Mammary microvascular endothelial cell (primary cell): ENCODE measurements at places on chromosomes 2 and 18. TPM values are rescaled to one million over a fixed set of nuclear protein-coding genes. Genes with fewer than 3 reads are reported as not detected.

Gene ASPRV1
- total RNA-seq, result 0.10 and 0.20 TPM in 2 replicates

Gene PROC
- total RNA-seq, result not detected in 2 replicates

Gene UPP2
- not detected in 2 replicates for total RNA-seq

Gene DSG4
- not detected in 2 replicates for total RNA-seq

Gene OR6B2
- total RNA-seq, result not detected in 2 replicates

Gene MC4R
- not detected in 2 replicates for total RNA-seq

Gene IL1R1
- 8.6 and 8.9 TPM in 2 replicates for total RNA-seq

Gene HMSD
- not detected in 2 replicates for total RNA-seq

Gene SOX11
- not detected in 2 replicates for total RNA-seq

Gene HSBP1L1
- total RNA-seq, result 5.8 and 9.1 TPM in 2 replicates

Gene PSMG2
- total RNA-seq, result 98.3 and 100 TPM in 2 replicates

Gene GREB1L
- total RNA-seq, result 0.07 and 3.1 TPM in 2 replicates

Gene RUFY4
- not detected in 2 replicates for total RNA-seq

Gene APCDD1
- total RNA-seq, result not detected in 2 replicates

Gene KANSL1L
- 3.7 and 6.9 TPM in 2 replicates for total RNA-seq

Gene SCYGR4
- not detected in 2 replicates for total RNA-seq

Gene HES6
- total RNA-seq, result 3.3 and 4.5 TPM in 2 replicates

Gene DUSP2
- total RNA-seq, result 0.07 and 0.74 TPM in 2 replicates
